Stimulated activated CD8-positive, alpha-beta memory T cell treated with anti-CD3 and anti-CD28 coated beads, Interleukin-12 subunit alpha, Interleukin-12 subunit beta, amount 100 ng/mL, for 1 hour (primary cell): ENCODE measurements at places on chromosomes 2 and 18.

DNA sequence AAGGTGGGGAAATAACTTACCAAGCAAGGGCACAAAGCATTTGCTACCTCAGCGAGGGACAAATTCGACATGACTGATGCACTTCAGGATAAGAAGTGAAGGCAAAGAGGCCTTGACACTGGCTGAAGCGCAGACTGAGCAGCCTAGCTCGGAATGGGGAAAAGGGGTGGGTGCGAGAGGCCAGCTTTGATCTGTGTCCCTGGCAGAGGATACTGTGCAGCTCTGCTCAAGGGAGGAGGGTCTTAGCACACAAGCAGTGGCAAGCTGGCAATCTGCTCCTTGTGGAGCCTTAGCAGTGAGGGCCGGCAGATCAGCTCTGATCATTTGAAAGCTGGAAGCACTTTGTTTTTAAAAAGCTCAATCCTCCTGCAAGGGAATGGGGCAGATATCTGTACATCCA lies 222.3 kb downstream of the ZBTB7C start:
- no peak for DNase-seq

- DNase-seq, result no peak
These were observed 43.5 kb downstream of the ABCG8 start for GRCh38 chr2:43882312-43882711.

GRCh38 chr2:209600341-209601171 lies 171.1 kb upstream of the UNC80 start:
- no peak for DNase-seq

- no peak for DNase-seq
These were observed 3.4 kb downstream of the CYTIP start for GRCh38 chr2:157440404-157441071.

DNA sequence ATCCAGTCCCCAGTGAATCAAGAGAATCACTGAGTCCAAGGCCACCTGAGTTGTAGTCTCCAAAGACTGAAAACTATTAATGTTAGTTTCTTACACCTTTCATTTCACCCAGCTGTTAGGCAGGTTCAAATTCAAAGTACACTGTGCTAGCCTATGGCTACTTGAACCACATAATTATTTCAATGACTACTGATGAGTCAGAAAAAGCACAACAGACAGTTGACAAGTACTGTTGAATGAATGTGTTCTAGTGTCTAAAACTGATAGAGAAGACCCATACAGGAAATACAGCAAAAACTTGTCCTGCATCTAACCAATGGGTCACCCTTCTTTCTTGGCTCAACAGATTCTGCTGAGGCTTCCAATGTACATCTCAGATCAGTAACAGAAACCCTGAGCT lies 160.9 kb downstream of the MYO5B start:
- DNase-seq, result no peak

DNA sequence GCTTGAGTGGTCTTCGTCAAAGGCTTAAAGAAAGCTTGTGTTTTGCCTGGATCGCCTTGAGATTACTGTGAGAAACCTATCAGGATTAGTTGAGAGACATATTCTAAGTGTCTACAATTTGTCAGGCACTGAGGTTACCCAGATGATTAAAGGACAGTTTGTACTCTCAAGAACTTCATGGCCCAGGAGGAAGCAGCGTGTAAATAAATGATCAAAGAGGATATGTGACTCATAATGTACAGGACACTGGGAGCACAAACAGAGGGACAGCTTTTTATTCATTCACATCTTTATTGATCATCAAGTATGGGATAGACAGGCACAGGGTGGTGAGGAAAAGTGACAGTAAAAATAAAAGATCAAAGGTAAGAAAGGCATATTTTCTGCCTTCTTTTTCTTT lies 152.6 kb upstream of the FSHR start:
- DNase-seq, result no peak

- DNase-seq, result no peak
These were observed 102.1 kb upstream of the NEDD4L start for GRCh38 chr18:57941841-57942489.

DNA sequence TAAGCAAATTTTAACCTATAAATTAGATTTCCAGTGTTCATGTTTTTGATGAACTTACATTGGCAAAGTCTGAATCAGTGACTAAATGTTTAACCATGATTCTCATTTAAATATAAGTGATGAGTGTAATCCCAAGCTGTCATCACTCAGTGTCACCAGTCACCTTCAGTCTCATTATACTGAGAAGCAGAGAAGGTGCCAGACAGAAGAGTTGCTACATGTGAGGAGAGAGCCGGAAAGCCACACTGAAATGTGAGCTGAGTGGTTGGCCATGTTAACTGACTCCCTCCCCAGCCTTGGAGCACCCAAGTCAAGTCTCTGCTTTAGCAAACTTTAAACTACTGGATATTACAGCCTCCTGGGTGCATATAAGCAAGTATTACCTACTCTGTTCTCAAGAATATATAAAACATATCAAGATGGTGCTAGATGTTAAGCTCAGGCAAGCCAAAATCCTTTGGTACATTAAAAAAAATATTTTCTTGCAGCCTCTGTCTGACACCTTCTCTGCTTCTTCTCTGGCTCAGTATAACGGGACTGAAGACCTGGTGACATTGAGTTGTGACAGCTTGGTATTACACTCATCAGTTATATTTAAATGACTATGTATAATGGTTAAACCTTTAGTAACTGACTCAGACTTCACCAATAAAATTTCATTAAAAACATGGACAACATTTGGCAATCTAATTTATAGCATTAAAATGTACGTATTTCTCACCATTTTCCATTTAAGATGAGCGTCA lies 75.8 kb upstream of the MAP3K20 start:
- no peak for DNase-seq

- DNase-seq, result no peak
These were observed 98.7 kb downstream of the CLIP4 start for GRCh38 chr2:29213888-29214291.

- no peak for DNase-seq
These were observed 3.7 kb upstream of the ZNF638 start for GRCh38 chr2:71327916-71328315.

- DNase-seq, result no peak
These were observed 582.1 kb upstream of the SETBP1 start for GRCh38 chr18:44098551-44099098.

GRCh38 chr2:595831-596592 lies 81.2 kb downstream of the TMEM18 start:
- no peak for DNase-seq

DNA sequence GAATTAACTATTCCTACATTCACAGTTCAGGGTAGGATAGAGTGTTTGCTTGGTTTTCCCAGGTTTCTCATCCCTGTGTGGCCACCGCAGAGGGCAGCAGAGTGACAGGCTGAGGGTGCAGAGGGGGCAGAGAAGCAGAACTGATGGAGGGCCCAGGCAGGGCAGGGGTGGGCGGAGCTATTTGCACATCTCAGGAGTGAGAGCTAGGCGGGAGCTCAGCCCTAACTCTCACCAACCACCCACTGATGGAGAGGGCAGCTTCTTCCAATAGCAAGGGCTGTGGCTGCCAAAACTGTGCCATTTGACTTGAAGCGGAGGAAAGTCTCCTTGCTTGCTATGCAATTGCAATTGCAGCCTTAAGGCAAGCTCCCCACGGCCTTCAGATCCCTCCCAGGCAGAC lies 12.0 kb upstream of the DARS1 start:
- no peak for DNase-seq

DNA sequence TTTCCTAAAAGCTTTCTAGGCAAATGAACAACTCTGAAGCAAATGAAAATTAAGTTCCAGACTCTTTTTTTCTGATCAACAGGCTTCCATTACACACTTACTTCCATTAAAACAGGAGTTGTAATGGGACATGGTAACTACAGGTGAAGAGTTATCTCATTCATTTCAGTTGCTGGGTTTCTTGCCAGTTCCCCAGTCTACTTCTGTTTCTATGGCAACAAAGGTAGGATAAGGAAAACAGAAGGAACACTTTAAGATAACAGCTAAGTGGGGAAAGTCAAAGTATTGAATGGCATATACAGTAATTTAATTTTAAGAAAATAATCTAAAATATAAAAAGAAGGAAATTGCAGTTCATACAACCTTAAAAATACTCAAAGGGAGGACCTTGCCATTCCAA lies 25.1 kb downstream of the BAZ2B start:
- no peak for DNase-seq

GRCh38 chr2:169397697-169398096 lies 35.4 kb upstream of the LRP2 start:
- DNase-seq, result no peak

DNA sequence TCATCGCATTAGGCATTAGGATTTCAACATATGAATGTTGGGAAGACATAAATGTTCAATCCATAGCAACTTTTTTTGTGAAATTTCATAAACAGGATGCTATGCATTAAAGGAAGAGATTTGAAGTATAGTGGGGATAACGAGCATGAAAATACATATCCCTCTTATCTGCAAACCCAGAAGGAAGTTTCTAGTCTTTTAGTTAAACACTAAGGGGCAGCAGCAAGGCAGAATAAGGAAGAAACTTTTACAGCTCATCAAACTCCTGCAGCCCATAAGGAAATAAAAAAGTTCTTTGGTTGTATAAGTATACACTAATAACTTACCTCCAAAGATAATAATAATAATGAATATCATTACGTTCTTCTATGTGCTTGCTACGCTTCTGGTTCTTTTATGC lies 81.5 kb downstream of the CD226 start:
- DNase-seq, result no peak

- DNase-seq, result no peak
These were observed 70.8 kb upstream of the SMAD7 start for GRCh38 chr18:49021433-49022129.

GRCh38 chr2:860259-860855 lies 90.3 kb upstream of the SNTG2 start:
- no peak for DNase-seq

DNA sequence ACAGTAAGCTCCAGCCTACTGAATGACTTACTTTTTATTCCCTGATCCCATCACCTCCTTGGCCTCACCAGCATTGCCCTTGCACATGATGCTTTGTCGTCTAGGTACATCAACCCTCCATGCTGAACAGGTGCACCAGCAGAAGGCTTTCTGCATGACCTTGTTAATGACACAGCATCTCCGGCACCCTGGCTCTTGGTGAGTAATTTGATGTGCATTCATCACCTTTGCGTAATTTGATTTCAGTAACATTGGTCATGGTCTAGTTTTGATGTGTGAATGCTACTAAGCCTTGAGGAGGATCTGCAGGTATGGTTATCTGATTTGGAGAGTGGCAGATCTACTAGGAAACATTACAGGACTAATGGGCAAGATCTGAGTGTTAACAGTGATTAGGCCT lies 103.6 kb downstream of the STK39 start:
- DNase-seq, result no peak

DNA sequence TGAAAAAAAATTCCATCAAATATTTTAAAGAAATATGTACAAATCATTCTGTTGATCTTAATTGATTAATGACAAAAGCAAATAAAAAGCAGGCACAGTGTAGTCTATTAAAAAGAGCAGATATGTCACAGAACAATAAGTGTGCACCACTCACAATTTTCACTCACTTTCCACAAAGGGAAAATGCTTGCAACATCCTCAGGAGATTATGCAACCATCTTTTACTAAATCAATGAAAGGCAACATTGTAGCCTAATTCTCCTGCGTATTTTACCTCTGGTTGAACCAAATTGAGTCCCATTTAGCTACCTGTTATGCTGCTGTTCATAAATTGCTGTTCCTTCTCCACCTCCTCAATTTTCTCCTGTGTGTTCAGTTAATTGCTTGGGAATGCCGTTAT lies 1346.8 kb upstream of the PIK3C3 start:
- no peak for DNase-seq

DNA sequence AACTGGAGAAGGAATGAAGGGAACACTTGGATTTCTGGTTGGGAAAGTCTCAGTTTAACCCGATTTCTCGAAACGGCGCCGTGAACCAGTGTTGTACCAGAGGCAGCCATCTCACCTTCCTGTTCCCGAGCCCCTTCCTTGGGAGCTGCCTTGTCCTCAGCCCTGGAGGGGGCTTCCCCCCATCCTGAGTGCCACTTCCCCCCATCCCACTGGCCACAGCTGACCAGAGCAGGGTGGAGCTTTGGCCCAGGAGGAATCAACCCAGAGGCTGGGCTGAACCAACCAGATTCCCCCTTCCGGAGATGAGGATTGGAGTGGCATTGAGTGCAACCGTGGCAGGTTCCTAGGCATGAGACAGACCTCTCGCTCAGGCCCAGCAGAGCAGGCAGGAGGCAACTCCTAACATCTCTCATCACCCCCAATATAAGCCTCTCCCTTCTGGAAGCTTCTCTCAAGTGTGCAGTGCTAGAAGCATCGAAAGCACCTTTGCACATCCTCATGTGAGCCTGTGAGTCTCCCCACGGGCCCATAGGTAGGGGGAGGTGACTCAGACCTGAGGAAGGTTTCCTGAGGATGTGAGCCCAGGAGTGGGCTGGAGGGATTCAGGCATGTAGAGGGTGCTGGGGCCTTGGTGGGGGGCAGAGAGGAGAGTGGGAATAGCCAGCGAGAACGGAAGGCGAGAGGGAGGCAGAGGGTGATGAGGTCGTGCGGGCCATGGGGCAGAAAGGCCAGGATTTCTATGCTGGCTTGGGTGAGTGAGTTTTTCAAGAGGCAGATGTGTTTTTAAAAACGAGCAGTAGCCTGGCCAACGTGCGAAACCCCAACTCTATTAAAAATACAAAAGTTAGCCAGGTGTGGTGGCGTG lies 11.9 kb downstream of the NGEF start:
- DNase-seq, result no peak

GRCh38 chr2:220046507-220046906 lies 419.1 kb downstream of the SLC4A3 start:
- DNase-seq, result no peak

- DNase-seq, result no peak
These were observed 42.1 kb downstream of the RAPH1 start for GRCh38 chr2:203492965-203493364.

- DNase-seq, result no peak
These were observed 7.5 kb downstream of the SLC39A10 start for GRCh38 chr2:195664528-195664927.

GRCh38 chr2:234189230-234189629 lies 138.7 kb downstream of the SPP2 start:
- DNase-seq, result no peak

GRCh38 chr2:138787053-138787666 lies 7.0 kb upstream of the NXPH2 start:
- DNase-seq, result no peak

- no peak for DNase-seq
These were observed 266.3 kb downstream of the ZNF516 start for GRCh38 chr18:76228716-76229115.

DNA sequence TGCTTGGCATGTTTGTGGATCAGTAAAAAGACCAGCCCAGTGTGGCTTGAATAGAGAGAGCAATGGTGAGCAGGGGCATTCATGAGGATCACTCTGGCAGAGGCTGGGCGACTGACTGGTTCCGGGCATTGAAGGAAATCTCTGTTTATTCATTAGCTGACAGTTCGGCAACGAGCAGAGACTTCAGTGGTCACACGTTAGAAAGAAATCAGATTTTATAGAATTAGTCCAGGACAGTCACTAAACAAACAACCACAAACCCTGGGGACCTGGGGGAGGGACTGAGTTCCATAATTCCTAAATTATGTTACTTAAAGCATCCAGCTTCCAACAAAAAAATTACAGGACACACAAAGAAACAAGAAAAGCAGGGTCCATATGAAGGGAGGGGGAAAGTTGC lies 72.5 kb downstream of the NOL10 start:
- DNase-seq, result no peak

- no peak for DNase-seq
These were observed 41.5 kb downstream of the SP140 start for GRCh38 chr2:230267059-230267458.

- no peak for DNase-seq
These were observed 107.5 kb upstream of the TEX51 start for GRCh38 chr2:126790987-126791780.
